ENCODE measurements at places on chromosomes 2 and 18. TPM values are rescaled to one million over a fixed set of nuclear protein-coding genes. Genes with fewer than 3 reads are reported as not detected.

DNA sequence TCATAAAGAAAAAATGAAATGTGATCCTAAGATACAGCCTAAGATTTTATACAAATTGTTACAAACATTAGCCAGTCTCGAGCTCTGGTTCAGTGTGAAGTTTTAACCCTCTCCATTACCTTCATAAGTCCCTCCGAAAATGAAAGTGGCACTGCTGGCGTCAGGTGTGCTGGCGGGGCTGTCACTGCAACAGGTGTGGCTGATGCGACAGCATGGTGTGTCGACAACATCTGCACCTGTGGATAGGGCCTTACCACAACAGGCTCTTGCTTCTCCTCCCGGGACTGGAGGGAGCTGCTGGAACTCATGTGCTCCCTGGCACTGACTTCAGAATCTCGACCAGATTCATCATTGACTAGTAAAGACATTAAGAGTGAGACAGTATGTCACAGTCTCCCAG is 10.3 kb downstream of the SAP130 start:
- DNase-seq: no peak

- no peak for DNase-seq
Measured at GRCh38 chr2:855177-855576, 95.5 kb upstream of the SNTG2 start.

The LYPD1 gene
- 0.07 TPM for polyA plus RNA-seq

The SLC9A4 gene
- not detected for polyA plus RNA-seq

DNA sequence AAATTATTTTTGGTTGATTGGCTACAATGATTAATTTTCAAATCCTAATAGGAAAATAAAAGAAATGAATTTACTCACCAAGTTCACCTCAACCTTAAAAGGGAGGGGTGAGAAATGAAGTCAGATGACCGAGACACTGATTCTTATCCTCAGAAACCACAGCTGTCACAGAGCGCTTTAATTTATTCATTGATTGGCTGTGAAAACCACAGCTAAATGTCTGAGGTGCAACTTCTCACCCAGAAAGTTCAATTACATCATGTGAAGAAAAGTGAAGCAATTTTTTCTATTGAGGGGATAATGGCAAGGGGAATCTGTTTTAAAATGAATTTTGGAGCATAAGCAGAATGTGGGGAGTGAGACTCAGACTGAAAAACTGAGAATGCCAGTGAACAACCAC is 128.4 kb downstream of the RNF152 start:
- no peak for DNase-seq

All from B cell (primary cell).